Kidney epithelial cell (primary cell): ENCODE measurements at places on chromosomes 3 and 15.

- no peak for DNase-seq
These were observed 162.8 kb downstream of the PTPRG start for GRCh38 chr3:61724183-61724582.

GRCh38 chr3:27659279-27660021 lies 62.7 kb downstream of the EOMES start:
- no peak for DNase-seq

- no peak for DNase-seq
These were observed 14.1 kb downstream of the BBS4 start for GRCh38 chr15:72700076-72700475.

GRCh38 chr3:152909180-152909883 lies 74.4 kb downstream of the P2RY1 start:
- no peak for DNase-seq

DNA sequence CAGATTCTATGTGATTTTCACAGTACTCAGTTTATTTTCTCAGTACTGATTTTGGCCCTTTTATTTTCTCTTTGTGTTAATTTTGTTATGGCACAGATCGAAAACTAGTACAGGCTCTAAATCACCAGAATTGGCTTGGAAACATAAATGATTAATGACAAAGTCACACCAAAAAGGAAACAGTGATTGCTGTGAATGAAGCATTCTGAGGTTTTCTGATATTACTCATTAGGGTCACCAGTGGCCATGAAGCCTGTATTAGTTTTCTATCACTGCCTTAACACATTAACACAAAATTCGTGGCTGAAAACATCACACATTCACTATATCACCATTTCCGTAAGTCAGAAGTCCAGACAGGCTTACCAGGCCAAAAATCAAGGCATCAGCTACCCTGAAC lies 343.0 kb upstream of the THRB start:
- no peak for DNase-seq

DNA sequence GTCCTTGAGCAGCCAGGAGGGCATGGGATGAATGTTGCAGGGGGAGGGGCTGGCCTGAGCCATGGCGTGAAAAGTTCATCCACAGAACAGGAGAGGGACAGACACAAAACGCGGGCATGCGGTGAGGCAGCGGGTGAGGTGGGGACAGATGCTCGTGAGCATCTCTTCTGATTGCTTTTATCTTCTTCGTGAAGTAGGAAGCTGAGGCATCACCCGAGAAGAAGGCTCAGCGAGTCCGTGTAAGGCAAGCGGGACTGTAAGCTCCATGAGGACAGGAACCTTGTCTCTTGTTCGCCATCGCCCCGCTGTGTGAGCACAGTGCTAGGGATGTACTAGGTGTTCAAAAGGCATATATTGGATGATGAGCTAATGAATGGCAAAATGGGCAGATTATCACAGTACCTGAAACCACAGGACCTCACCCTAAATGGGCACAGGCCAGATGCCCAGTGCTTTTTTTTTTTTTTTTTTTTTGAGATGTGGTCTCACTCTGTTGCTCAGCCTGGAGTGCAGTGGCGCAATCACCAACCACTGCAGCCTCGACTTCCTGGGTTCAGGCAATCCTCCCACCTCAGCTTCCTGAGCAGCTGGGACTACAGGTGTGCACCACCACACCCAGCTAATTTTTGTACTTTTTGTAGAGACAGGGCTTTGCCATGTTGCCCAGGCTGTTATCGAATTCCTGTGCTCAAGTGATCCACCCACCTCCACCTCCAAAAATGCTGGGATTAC lies 46.8 kb downstream of the CPN2 start:
- no peak for DNase-seq
